ENCODE measurements at places on chromosomes 1 and 21.

GRCh38 chr1:182829285-182829932 is 9.7 kb upstream of the DHX9 start:
- no peak for DNase-seq

GRCh38 chr1:117044217-117044616 is 15.9 kb upstream of the TTF2 start:
- no peak for DNase-seq

GRCh38 chr1:5811419-5811818 is 180.8 kb downstream of the NPHP4 start:
- no peak for DNase-seq

DNA sequence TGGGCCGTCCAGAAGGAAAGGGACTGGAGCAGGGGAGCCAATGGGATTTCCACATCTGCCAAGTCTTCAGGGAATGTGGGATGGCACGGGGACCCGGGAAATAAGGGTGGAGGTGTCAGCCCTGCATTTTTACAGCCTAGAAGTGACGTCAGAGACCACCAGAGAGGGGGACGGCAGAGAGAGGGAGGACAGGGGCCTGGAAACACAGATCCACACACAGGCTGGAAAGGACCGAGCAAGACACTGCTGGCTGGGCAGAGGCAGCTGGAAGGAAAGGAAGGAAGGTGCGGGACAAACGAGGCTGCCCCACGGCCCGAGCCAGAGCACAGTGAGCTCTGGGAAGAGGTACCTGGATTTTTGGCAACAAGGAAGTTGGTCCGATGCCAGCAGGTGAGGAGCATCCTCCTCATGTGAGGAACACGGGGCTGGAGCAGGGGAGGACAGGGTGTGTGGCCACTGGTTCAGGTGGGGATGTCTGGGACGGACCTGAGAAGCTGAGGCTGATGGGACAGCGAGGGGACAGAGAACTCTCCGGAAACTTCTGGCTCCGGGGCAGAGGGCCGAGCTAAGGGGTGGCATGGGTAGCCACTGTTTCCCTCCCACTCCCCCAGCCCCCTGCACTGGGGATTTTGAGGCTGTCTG is 138.3 kb downstream of the PGBD5 start:
- DNase-seq = no peak

- DNase-seq = no peak
Observed at GRCh38 chr21:41407541-41408460, 18.2 kb upstream of the MX1 start.

DNA sequence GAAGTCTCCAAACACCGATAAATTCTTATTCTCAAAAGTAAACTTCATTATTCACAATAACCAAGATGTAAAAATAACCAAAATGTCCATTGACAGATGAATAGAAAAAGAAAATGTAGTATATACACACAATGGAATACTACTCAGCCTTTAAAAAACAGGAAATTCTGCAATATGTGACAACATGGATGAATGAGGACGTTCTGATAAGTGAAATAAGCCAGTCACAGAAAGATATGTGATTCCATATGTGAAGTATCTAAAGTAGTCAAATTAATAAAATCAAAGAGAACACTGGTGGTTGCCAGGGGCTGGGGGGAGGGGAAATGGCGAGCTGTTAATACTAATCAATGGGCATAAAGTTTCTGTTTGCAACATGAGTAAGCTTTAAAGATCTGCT is 36.0 kb downstream of the LRRC8C start:
- no peak for DNase-seq

GRCh38 chr1:1150100-1150499 is 23.6 kb upstream of the TTLL10 start:
- DNase-seq = no peak

DNA sequence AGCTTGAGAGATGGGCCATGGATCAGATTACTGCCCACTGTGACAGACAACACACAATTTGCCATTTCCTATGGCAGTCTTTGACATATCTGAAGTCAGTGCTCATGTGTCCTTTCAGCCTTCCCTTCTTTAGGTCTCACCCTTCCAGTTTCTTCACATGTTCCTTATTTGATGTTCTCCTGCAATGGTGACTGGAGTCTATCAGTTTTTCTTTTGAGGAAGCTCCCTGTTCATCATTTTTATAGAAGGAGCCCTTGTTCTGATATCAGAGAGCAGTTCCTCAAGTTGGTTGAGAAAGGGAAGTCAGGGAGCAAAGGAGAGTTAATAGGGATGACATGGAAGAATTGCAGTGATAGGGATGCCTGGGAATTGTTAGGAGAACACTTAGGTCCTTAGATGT is 42.2 kb downstream of the DISC1 start:
- DNase-seq = no peak

- peak; percentile 22 for DNase-seq
Observed at GRCh38 chr1:215594640-215595039, 27.5 kb downstream of the KCTD3 start.

GRCh38 chr1:21457654-21458053 is 17.7 kb downstream of the NBPF3 start:
- no peak for DNase-seq

DNA sequence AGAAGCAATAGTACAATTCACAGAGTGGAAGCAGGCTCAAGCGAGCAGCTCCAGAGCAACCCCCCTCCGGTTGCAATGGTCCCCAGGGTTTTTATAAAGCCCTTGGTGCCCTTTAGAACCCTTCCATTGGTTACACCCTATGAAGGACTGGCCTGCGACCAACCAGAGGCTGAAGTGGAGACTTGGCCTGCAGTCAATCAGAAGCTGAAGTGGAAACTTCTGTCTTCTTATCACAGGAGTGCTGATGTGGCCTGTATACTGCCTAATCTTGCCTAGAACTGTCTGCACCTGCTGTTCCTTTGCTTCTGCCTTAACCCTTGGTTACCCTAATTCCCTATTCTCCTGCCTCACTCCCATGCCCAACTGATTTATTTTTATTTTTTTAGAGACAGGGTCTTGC is 15.4 kb upstream of the FRRS1 start:
- no peak for DNase-seq

- peak; percentile 88 for DNase-seq
Observed at GRCh38 chr1:235741294-235741693, 91.7 kb upstream of the GNG4 start.

DNA sequence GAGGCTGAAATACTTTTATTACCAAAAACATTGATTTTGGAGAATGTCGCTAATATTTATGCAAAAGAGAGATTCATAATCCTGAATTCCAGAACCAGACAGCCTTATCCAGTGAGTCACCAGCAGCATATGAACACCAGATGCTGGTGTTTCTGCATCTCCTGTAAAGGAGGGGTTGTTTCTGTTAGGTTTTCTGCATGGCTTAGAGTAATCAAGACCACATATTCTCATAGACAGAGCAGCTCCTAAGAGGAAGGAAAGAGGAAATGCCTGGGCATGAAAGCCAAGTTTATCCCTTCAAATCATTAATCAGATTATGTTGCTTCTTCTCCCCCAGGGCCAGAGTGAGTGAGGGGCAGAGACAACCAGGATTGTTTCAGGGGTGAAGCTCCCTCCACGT is 86.2 kb downstream of the NGF start:
- peak; percentile 84 for DNase-seq

DNA sequence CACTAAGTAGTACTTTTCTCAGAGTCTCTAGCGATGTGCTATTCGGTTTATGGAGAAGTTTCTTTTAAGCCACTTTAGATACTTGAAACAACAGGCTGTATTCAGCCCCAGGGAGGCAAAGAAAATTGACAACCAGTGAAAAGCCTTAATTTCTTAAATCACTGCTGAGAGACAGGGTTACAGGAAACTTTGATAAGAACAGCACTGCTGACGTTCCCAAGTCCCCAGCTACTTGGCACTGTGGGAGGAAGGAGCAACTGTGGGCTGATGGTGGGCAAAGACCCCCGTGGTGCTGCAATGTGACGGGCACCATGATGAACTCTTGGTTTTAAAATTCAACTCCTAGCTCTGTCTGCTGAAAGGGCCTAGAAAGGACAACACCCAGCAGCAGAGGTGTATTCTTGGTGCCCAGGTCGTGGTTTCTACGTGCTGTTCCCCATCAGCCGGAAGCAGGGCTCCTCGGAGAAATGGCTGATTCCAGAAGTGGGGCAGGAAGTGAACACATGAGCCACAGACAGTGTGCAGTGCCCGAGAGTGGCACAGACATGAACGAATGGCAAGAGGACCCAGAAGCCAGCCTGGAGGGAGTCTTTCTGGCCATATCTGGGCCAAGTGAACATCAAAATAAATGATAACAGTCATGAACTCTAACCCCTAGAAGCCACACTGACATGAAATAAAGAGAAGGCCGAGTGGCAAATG is 5.3 kb downstream of the PTTG1IP start:
- no peak for DNase-seq

GRCh38 chr1:36157115-36157903 is 1.3 kb downstream of the MAP7D1 start:
- DNase-seq = peak; percentile 47

- no peak for DNase-seq
Observed at GRCh38 chr1:222583079-222583478, 6.7 kb downstream of the TAF1A start.

DNA sequence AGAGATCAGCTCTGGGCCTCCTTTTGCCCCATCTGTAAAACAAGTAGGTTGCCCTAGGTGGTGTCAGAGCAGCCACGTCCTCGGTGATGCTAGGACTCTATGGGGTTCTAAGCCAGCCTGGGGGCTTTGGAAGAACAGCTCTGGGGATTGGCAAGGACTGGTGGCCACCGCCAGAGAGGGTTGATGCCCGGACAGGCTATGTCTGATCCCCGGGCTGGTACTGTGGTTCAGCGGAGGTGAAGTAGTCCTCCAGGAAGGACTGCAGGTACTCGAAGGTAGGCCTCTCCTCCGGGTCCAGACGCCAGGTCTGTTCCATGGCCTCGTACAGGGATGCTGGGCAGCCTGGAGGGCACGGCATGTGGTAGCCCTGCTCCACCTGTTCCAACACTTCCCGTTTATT is 8.8 kb upstream of the AHDC1 start:
- DNase-seq = no peak

DNA sequence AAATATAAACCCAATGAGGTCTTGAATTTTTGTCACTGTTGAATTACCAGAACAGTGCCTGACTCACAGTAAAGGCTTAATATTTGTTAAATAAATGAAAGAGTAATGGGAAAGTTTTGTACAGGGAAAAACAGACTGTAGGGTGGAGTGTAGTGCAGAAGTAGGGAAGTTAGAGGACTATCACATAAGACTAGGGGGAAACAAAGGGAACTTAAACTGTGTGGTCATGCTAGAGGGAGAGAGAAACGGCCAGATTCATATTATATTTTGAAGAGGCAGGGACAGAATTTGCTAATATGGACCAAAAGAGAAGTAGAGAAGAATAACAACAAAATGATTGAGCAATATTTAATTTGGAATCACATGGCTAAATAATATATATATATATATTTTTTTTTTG is 14.8 kb downstream of the CTSK start:
- DNase-seq = no peak

DNA sequence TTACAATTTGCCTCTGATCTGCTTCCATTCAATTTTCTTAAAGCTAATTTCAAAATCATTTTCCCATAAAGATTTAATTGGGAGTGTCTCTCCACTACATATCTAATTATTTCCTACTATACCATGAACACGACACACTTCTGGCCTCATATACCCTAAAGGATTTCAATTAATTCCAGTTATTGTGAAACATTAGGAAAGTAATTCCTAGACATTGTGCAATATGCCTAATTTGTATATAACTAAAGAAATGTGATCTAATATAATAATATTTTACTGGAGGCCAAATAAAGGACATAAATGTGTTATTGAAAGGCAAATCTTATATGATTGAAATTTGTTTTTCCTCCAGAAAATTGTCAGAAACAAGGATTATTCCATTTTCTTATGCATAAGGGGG is 727.2 kb upstream of the ADGRL2 start:
- DNase-seq = no peak

DNA sequence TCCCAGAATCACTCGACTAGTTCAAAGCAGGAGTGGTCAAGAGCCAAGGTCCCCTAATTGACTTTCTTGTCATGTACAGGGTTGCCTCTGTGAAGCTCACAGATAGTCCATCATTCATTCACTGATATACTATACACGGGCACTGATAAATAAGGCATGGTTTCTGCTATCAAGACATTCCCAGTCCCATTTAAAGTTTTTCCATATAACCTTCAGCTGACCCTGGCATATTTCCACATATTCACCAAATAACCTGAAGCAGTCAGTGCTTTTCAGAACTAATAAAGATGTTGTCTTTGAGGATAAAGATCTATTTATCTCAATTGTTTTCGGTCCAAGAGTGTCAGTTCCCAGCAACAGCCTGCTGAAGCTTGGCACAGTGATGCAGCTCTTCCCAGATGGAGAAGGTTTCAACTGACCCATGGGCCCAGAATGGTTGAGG is 173.4 kb downstream of the ZZZ3 start:
- DNase-seq = peak; percentile 46

- DNase-seq = no peak
Observed at GRCh38 chr21:18877917-18878316, 474.3 kb upstream of the TMPRSS15 start.

DNA sequence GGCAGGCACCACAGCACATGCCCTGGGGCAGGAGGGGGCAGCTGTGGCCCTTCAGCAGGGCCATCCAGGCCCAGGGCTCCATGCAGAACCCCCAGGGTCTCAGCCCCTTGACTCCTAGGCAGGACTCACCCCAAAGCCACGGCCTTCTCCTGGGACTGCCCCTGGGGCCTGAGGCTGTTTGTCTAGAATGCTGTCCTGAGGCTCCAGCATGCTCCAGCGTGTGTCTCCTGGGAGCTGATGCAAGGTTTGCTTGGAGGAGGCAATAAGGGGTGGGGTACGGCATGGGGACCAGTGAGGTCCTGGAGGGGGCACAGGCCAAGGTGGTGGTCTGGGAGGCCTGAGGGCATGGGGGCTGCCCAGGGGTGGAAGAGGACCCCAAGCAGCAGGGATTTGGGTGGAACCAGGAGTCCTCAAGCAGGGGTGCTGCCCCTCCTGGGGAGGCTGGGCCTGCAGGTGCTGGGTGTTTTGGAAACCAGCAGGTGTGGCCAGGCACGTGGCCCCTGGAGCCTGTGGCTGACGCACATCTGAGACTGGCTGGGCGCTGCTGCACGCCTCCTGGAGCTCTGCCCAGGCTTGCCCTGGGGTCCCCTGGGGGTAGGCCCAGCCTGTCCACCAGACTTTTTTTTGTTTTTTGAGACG is 7.8 kb upstream of the CALML6 start:
- peak; percentile 55 for DNase-seq

DNA sequence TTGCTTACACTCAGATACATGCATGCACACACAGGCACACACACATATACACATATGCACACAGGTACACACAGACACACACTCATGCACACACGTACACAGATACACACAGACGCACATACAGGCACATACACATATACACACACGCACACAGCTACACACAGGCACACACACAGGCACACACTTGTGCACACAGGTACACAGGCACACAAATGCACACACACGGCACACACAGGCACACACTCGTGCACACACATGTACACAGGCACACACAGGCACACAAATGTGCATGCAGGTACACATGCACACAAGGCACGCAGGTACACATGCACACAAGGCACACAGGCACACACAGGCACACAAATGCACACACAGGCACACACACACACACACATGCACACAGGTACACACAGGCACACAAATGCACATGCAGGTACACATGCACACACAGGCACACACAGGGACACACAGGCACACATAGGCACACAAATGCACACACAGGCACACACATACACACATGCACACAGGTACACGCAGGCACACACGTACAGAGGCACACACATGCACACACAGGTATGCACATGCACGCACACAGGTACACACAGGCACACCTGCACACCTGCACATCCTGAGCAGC is 110.0 kb downstream of the WDR4 start:
- no peak for DNase-seq

GRCh38 chr1:221437926-221438325 is 304.0 kb downstream of the DUSP10 start:
- DNase-seq = peak; percentile 82

All from cardiac fibroblast (primary cell).